Suppressor macrophage treated with lipopolysaccharide for 4 hours (primary cell): ENCODE measurements at places on chromosomes 7 and 10.

DNA sequence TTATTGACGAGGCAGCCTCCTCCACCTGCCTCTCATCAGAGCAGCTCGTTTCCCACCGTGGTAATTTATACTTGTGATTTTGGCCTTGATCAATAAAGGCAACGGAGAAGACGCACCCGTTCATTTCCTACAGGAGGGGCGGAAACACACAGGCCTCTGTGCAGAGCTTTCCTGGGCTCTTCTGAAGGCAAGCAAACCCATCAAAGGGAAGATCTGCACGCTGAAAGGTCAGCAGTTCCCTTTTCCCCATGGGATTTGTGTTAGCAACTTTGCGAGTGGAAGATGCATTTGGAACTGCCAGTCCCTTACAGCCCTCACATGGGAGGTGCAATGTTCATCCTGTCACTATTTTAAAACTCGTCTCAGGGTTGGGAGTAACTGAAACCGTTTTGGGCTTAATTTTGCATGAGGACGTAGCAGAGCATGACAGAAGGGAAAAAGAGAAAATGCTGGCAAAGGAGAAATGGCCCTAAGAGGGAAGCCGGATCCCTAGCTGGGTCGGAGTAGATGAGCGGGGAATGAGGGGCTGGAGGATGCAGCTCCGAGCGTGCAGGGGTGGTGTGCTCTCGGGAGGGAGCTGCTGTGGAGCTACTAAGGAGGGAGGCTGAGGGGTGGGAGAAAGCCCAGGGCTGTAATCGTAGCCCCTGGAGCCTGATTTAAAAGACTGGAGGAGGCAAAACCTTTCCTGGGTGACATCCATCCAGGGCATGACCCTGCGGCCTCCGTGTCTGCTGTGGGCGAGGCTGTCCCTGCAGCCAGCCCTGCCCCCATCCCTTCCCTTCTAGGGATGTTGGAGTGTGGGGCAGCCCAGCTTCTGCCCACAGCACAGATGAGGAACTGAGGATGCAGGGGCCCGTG lies 111.1 kb upstream of the FAM20C start:
- DNase-seq, result no peak

GRCh38 chr10:44046605-44047004 lies 338.3 kb downstream of the CXCL12 start:
- DNase-seq, result no peak

DNA sequence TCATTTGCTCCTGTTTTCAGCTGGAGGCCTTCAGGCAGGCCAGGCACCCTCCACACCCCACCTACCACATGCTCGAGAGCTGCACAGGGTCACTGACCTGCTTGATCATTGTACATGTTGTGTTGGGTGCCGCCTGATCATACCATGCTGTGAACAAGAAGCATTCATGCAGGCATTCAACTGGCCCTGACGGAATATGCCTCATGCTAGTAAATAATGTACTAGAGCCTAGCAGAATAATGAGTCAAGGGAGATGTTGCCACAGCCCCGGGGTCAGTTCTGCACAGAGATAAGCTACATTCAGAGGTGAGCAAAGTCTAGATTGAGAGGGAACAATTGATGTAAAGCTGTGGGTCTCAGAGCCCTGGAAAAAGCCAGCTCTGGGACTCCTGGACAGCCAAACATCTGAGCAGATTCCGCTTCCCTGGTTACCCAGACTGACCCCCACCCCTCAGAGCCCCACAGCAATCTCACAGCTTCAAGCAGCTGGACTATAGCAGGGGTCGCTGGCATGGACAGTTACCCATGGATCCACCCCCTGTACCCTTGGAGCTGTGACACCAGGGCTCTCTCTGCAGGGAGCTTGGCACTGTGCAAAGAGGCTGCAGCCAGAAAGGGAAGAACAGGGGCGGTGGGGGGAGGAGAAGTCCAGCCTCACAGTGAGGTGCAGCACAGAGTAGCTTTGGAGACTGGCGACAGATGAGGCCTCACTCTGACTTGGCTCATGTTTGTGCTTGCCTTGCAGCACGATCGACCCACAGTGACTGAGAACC lies 86.6 kb downstream of the FRMPD2 start:
- no peak for DNase-seq

DNA sequence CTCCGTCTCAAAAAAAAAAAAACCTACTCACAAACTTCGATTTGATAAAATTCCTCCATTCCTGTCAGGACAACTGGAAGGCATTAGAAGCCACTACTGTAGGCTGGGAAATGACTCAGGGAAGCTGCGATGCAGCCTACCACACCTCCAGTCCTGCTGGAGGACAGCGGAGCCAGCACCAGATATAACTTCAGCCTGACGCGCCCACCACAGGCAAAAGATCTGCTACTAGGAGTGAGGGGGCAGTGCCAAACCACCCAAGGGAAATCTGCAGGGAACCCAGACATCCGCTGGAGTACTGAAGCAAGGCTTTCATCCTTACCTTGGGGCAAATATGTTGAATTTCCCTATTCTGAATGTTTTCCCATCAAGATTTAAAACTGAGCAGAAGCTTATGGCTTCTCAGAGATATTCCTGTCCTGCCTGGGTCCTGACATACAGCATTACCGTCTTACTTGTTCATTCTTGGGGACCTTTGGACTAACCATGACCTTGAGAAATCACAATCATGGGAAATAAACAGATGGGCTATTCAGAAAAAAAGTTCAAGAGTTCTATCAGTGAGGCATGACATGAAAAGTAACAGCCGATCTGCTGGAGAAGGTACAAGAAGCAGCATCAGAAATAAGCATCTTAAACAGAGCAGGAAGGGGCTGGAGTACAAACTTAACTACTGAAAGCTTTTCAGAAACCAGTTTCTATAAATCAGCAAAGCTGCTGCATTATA lies 20.4 kb downstream of the BCCIP start:
- no peak for DNase-seq

DNA sequence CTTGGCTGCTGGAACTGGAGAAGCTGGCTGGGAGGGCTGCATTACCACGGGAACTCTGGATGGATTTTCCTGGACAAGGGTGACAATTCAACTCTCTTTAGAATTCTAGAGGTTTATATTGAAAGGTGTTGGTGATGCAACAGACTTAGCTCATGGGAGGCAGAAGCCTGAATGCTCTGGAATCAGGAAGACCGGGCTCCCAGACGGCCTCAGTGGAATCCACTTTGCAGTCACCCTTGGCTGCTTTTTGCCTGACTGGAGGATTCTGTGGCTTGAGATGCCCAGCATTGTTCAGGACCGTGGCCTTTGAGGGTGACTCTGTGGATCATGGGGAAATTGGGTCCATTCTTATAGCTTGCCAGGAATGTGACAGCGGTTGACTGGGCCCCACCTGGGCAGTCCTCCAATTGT lies 32.3 kb downstream of the PYROXD2 start:
- no peak for DNase-seq

DNA sequence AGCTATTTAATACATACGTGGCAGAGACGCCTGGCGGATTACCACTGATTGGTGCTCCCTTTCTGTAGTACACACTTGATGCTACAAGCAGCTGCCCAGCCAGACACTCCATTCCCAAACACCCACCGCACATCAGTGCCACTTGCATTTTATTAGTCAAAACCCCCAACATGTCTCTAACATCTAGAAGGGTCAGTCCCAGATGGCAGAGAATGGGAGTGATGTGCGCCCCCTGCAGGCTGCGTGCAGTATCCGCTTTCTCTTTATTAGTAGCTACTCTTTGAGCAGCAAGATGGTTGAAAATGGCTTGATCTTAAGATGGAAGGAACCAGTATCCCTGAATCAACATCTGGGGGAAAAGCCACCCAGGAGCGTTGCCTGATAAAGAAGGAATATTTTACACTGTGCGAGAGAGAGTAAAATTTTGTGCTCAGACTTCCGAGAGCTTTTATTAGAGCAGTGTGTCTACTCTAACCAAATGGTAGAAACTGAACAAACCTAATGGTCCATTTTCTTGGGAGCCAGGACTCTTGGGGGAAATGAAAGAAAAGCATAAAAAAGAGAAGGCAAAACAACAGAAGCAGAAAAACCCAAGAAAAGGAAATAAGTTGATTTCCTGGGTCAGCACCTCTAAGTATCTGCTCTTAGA lies 78.3 kb downstream of the ST8SIA6 start:
- DNase-seq, result peak; percentile 23

DNA sequence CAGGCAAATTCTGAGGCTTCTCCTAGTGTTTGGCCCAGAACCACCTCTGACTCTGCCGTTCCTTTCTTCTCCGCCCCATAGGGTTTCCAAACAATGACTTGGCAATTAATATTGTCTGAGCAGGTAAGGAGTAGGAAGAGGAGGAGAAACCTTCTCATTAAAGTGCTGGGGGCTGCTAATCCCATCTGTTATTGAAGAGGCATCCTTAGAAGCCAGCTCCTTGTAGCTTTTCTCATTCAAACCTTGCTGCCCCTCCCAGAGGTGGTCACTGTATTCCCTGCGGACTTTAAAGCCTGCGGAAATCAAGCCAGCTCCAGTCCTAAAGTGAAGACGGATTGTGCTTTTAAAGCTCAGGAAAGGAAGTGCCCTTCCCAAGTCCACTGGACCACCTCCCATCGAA lies 1.4 kb upstream of the NKX1-2 start:
- DNase-seq, result no peak

DNA sequence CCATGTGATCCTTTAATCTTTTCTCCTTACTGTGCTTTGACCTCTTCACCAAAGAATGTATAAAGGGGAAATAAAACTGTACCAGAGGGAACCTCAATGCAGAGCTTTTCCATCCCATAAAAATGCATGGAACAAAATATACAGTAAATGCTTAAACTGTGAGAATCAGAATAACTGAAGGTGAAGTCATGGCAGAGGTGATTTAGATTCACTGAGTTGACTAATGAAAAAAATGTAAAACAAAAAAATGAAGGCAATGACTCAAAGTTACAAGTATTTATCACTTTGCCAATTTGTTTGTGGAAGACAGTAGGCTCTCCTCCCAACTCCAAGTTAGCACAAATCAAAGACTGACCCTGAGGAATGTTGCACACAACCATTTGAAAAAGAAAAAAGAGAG lies 1331.6 kb upstream of the SORCS1 start:
- DNase-seq, result no peak

- peak; percentile 97 for DNase-seq
Observed at GRCh38 chr7:604001-604883, 84.6 kb upstream of the PDGFA start.

DNA sequence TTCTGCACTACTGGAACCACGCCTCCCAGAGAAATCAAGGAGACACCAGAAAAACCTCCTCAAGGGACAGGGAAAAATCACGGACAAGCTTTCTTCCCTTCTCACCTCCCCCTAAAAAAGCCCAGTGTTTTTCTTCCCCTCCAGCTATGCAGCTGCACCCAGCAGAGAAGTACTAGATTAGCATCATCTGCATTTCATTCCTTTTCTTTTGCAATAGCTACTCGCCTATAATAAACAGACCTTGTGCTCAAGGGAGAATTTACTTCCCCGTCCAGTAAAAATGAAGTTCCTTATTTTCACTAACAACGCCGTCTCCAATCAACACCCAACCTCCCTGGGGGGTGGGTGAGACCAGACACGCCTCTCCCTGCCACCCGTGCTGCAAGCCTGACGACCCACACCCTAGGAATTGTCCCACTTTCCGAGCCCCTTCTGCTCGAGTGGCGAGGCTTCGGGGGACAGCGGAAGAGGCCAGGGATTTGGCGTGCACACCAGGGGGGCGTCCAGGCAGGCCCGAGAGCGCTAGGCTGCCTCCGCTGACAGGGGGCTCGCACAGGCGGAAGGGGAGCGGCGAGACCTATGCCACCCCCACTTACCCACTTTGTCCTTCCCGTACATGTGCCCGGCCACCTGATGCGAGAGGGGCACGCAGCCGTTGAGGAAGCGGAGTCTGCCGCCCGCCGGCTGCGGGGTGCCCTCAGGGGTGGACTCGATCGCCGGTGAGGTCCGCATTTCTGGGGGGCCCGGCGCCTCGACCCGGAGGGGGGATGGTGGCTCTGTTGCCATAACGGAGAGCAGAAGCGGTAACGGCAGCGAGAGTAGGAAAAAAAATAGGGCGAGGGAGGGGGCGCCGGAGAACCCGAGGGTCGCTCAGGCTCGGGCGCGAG lies 625 bp downstream of the IPMK start:
- DNase-seq, result peak; percentile 90

DNA sequence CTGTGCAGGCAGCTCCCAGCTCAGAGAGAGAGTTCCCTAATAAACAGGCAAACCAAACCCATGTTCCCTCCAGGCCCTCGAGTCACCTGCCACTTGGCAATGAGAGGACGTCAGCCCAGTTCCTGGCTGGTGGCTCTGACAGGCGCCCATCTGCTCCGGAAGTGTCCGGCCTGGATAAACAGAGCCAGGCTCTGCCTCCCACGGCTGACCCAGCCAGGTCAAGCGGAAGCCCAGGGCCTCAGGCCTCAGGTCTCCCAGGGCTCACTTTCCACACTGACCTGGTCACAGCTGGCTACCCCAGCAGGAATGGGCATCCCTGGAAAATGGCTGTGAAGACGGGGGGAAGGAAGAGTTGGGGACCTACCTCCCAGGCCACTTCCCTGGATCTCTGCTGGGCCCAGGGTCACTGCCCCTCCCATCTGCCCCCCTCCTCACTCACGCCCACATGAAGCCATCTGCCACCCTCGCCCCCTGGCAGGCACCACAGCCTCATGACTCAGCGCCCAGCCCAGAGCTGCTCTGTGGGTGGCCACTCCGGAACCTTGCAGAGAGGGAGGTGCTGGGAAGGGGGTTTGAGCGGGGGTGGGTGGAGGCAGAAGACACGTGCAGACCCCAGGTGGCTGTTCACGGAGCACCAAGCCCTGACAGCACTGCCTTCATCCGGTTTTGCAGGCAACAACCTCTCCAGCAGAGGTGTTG lies 37.4 kb upstream of the DUSP5 start:
- peak; percentile 38 for DNase-seq

DNA sequence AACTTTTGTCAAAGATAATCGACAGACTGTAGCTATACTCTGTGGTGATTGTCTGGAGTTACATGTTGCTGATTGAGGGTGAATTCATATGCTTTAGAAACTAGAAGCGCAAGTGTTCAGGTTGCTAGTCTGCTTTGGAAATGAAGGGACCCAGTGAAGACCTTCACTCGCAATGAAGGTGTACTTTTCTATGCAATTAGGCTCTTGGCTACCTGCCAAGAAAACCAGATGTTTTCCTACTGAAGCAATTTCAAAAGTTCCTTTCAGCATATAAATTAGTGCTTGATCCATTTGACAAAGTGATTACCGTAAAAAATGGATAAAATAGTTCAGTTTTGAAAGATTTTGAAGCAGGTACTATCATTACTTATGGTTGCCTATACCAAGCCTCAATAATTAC lies 10.0 kb upstream of the STK31 start:
- DNase-seq, result no peak

DNA sequence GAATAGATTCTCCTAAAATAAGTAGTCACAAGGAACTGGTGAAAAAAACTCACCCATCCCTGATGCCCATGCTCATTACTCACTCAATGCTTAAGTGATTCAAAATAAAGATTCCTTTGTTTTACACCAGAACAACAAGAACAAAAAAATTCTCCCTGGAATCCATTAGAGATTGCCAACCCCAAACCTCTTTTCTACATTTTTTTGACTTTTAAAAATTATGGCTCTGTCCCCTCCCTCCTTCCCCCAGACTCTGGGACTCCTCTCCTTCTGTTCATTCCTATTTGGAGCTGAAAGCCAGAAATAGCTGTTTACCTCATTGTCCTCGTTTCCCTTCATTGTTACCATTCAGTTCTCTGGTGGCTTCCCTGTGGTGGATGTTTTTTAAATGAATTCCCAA lies 63.2 kb upstream of the FHIP2A start:
- DNase-seq, result no peak
